Natural killer cell (primary cell): ENCODE measurements at places on chromosomes 3 and 15. TPM values are rescaled to one million over a fixed set of nuclear protein-coding genes. Genes with fewer than 3 reads are reported as not detected.

GRCh38 chr15:65862682-65863081 lies 6.6 kb upstream of the RAB11A start:
- no peak overlapping the region for H3K27ac ChIP-seq
- peaks cover 3% of the 10 kb centered on the region for H3K4me1 ChIP-seq
- H3K4me3 ChIP-seq, result no peak overlapping the region
- no peaks in the 10 kb centered on the region for H3K36me3 ChIP-seq

GRCh38 chr15:67068710-67069400 lies 3.5 kb downstream of the SMAD3 start:
- peaks cover 3% of the 10 kb centered on the region for H3K36me3 ChIP-seq
- peak overlapping the region; percentile 27 for H3K27ac ChIP-seq
- peaks cover 60% of the 10 kb centered on the region for H3K4me1 ChIP-seq
- H3K4me3 ChIP-seq, result no peak overlapping the region

DNA sequence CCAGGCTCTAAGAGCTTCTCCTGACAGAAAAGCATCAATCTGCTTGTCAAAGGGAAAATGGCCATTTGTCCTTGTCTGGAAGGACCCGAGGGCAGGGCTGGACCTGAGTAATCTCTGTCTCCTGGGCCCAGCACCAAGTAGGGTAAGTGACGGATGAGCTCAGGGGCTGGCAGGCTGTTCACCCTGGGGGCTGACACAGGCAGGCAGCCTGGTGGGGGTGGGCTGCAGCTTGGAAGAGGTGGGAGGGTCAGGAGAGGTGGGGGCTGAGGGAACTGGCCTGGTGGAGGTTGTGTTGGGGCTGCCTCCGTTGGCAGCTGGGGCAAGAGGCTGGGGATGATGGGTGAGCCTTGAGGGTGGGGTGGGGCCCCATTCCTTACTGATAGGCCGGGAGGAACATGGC lies 42.3 kb upstream of the ADPGK start:
- DNase-seq, result no peak
- no peaks in the 10 kb centered on the region for H3K36me3 ChIP-seq
- no peaks in the 10 kb centered on the region for H3K4me1 ChIP-seq
- no peak overlapping the region for H3K4me3 ChIP-seq
- H3K27me3 ChIP-seq, result no peaks in the 10 kb centered on the region

GRCh38 chr3:105369500-105370371 lies 3.0 kb downstream of the ALCAM start:
- peaks cover 3% of the 10 kb centered on the region for H3K27me3 ChIP-seq
- peak overlapping the region; percentile 62 for H3K4me3 ChIP-seq
- H3K36me3 ChIP-seq, result no peaks in the 10 kb centered on the region
- H3K4me1 ChIP-seq, result peaks cover 40% of the 10 kb centered on the region
- H3K27ac ChIP-seq, result peak overlapping the region; percentile 92

DNAJC19 gene
- total RNA-seq, result 18.9 TPM

GUCA1C gene
- total RNA-seq, result not detected
